Heart left ventricle (tissue), 16 donors: ENCODE measurements at places on chromosomes 5 and 9. TPM values are rescaled to one million over a fixed set of nuclear protein-coding genes. Genes with fewer than 3 reads are reported as not detected.

DNA sequence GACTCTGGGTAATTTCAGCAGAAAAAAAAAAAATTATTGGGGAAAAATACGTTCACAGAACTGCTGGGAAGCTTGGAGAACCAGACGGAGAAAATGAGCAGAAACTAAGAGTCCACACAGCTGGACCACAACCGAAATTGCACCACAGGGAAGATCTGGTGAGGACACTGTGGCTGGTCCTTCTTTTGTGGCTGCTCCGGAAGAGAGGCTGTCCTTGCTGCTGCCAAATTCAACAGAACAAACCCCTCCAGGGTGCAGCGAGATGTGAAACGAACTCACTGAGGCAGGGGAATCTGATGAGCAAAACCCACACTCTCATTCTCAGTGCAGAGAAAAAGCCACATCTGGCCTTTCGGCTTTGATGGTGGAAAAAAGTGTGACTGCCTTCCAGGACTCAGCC is 200.0 kb downstream of the ACTL7B start:
- no peaks in the 10 kb centered on the region for H3K27me3 ChIP-seq
- H3K27ac ChIP-seq: no peak overlapping the region
- H3K4me1 ChIP-seq: no peaks in the 10 kb centered on the region
- H3K4me3 ChIP-seq: no peak overlapping the region
- H3K36me3 ChIP-seq: no peaks in the 10 kb centered on the region

GRCh38 chr9:123063177-123063598 is 29.7 kb downstream of the GPR21 start:
- no peaks in the 10 kb centered on the region for H3K4me1 ChIP-seq
- no peaks in the 10 kb centered on the region for H3K27me3 ChIP-seq
- peaks cover 41% of the 10 kb centered on the region for H3K36me3 ChIP-seq
- H3K27ac ChIP-seq: no peak overlapping the region
- no peak for DNase-seq

DNA sequence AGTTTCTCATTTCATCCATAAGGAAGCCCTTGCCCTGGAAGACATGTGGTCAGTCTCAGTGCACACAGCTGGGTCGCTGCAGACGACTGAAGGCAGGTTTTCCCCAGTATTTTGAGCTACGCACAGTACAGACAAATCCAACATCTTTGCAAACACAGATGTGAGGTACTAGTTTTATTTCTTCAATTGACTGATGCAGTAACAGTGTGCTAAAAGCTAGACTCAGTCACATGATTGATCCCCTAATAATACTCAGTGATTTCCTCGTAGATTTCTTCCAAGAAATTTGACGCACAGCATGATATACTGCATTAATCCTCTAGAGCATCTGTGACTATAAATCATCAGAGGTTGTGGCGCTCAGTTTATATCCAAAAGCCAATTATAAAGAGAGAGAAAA is 346.1 kb downstream of the DIRAS2 start:
- no peak for DNase-seq
- H3K27me3 ChIP-seq: no peaks in the 10 kb centered on the region
- H3K27ac ChIP-seq: no peak overlapping the region
- H3K4me3 ChIP-seq: no peak overlapping the region
- no peaks in the 10 kb centered on the region for H3K4me1 ChIP-seq

DNA sequence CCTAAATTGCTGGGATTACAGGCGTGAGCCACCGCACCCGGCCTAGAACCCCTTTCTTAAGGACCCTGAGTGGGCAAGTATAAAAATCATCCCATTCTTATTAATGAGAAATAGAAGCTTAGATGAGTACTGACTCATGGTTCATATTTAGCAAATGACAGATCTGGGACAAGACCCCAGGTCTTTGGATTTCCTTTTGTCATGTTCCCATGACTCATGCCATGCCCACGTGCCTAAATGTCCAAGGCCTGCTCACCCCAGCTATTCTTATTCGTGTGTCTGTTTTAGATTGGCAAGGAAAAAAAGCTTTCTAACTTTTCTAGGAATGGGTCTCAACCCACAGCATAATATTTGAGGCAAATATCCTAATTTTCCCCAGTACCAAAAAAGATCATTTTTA is 57.7 kb upstream of the RPS23 start:
- H3K36me3 ChIP-seq: no peaks in the 10 kb centered on the region
- no peak overlapping the region for H3K4me3 ChIP-seq
- no peaks in the 10 kb centered on the region for H3K27me3 ChIP-seq
- peak overlapping the region; percentile 92 for H3K27ac ChIP-seq
- H3K4me1 ChIP-seq: no peaks in the 10 kb centered on the region

DNA sequence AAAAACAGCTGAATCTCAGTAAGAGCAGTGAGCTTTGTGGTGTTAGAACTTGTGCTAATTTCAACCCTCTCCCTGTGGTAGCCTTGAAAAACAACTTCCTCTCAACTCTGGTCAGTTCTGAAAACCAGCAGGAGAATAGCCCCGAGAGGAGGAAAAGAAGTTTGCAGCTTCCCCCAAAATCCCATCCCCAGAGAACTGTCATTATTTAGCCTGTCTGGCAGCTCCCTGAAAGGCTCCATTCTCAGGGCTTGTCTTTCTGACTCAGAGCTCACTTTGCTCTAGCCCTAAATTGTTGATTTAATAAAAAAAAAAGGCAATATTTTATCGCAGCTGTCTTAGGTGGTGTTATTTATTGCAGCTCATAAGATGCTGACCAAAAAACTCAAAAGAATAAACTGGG is 11.4 kb upstream of the SLC45A2 start:
- H3K27me3 ChIP-seq: no peaks in the 10 kb centered on the region
- H3K4me1 ChIP-seq: peaks cover 3% of the 10 kb centered on the region
- H3K36me3 ChIP-seq: peaks cover 3% of the 10 kb centered on the region
- H3K4me3 ChIP-seq: no peak overlapping the region
- H3K27ac ChIP-seq: no peak overlapping the region

DNA sequence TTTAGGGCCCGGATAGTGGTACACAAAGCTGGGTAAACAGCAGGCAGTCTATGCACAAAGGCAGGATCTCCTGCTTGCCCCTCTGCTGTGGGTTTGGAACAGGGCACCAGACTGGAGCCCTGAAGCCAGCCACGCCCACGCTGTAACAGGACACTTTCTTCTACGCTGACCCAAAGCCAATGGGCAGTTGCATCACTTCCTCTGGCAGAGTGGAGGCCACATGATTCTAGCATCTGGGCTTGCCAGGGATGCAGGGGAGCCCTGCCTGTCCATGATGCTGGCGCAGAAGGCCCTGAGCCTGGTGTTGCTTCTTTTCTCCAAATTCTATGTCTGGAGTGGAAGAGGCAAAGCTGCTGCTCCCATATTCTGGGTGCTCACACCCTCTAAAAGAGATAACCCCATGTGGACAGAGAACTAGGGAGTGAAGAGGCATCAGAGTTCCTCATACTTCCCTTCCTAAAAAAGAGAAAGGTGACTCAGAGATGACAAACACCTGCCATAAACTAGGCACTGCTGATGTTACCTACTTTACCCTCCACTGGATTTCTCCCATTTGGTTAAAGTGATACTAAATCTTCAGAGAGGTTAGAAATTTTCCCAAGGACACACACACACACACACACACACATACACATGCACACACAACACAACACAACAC is 260.3 kb upstream of the KLF4 start:
- peak; percentile 93 for DNase-seq
- H3K4me1 ChIP-seq: peaks cover 15% of the 10 kb centered on the region
- no peak overlapping the region for H3K4me3 ChIP-seq
- peak overlapping the region; percentile 78 for H3K27ac ChIP-seq

Gene ANKRD20A1
- 0.12 TPM for total RNA-seq

DNA sequence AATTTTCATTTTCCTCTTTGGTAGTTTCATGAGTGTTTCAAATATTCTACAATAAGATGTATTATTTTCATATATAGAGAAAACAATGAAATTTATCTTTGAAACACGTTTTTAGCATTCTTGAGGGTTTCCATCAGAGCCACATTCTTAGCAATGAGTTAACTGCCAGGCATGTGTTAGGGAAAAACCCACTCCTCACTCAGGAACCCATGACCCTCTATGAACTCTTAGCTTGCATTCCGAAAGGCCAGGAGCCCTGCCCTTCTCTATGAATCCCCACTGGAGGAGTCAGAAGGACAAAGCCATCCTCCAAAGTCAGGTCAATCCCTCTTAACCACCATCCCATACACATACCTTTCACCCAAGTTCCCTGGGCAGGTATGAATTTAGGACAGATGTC is 57.5 kb downstream of the ADAMTS12 start:
- no peaks in the 10 kb centered on the region for H3K4me1 ChIP-seq
- no peak overlapping the region for H3K27ac ChIP-seq
- no peaks in the 10 kb centered on the region for H3K36me3 ChIP-seq
- H3K4me3 ChIP-seq: no peak overlapping the region
- H3K27me3 ChIP-seq: no peaks in the 10 kb centered on the region

Gene SLC28A3
- total RNA-seq: 0.61 TPM

- peak overlapping the region; percentile 80 for H3K27ac ChIP-seq
- peaks cover 25% of the 10 kb centered on the region for H3K27me3 ChIP-seq
These were observed 1.0 kb upstream of the F2R start for GRCh38 chr5:76714751-76715485.

GRCh38 chr5:172046593-172046992 is 40.2 kb upstream of the FBXW11 start:
- H3K4me3 ChIP-seq: no peak overlapping the region
- peaks cover 80% of the 10 kb centered on the region for H3K36me3 ChIP-seq
- no peak overlapping the region for H3K27ac ChIP-seq
- DNase-seq: no peak
- no peaks in the 10 kb centered on the region for H3K4me1 ChIP-seq

DNA sequence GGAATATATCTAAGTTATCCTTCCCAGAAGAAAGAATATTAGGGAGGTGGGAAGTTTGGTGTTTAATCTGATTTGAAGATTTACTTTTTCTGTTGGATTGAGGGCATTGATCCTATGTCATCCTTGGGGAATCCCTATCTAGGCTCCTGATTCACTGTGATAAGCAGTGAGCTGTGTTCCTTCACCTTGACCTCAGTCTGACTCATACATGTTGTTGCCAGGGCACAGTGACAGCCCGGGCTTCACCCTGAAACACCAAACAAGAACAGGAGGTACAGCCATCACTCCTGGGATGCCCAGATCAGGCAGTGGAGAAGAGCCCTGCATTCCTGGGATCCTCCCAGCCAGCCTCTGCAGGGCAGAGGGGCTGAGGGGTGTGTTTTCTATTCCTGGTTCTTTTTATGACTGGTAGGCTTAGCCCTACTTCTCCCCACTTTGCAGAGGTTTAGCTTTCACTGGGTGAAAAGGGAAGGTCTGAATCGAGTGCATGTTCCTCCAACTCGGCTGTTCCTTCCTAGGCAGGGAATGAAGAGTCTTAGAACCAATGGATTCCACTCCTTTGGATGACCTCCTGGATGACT is 3.1 kb upstream of the FAM53C start:
- H3K36me3 ChIP-seq: no peaks in the 10 kb centered on the region
- H3K27me3 ChIP-seq: no peaks in the 10 kb centered on the region
- peaks cover 33% of the 10 kb centered on the region for H3K4me1 ChIP-seq
- no peak overlapping the region for H3K4me3 ChIP-seq
- no peak for DNase-seq

Gene CER1
- total RNA-seq: not detected

- no peaks in the 10 kb centered on the region for H3K36me3 ChIP-seq
- no peak overlapping the region for H3K27ac ChIP-seq
- no peaks in the 10 kb centered on the region for H3K4me1 ChIP-seq
- no peak for DNase-seq
- H3K27me3 ChIP-seq: no peaks in the 10 kb centered on the region
These were observed 53.5 kb downstream of the KCNIP1 start for GRCh38 chr5:170557314-170557713.

DNA sequence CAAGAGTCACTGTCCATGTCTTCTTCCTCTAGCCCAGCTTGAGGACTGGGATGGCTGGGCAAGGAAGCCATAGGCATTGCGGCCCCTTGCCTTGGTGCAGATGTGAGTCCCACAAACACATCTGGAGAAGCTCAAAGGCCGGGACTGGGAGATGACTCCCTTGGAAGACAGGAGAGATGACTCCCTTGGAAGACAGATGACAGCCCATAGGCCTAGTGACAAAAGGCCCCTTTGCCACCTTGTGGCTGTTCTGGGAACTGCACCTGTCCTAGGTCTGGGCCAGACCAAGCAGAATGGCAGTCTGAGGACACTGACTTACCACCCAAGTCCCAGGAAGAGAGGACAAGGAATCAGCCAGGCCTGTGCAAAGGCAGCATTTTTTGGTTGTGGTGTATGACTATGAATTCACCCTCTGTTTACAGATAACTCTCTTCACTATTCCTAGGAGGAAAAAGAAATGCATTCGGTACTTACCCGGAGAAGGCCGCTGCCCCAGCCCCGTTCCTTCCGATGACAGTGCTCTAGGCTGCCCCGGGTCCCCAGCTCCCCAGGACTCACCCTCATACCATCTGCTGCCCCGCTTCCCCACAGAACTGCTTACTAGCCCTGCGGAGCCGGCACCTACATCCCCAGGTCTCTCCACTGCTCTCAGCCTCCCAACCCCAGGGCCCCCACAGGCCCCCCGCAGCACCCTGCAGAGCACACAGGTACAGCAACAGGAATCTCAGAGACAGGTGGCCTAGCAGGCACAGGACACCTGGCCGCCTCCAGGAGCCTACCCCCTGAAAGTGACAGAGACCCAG is 30.8 kb downstream of the SKP1 start:
- H3K27ac ChIP-seq: no peak overlapping the region
- H3K27me3 ChIP-seq: no peaks in the 10 kb centered on the region
- H3K4me1 ChIP-seq: peaks cover 17% of the 10 kb centered on the region
- peak; percentile 68 for DNase-seq
- H3K4me3 ChIP-seq: no peak overlapping the region

Gene PPP6C
- 29.8 TPM for total RNA-seq

Gene IFNB1
- total RNA-seq: not detected

Gene CLK4
- 9.9 TPM for total RNA-seq

GRCh38 chr9:115133649-115134048 is 15.7 kb upstream of the TNC start:
- no peaks in the 10 kb centered on the region for H3K27me3 ChIP-seq
- no peak overlapping the region for H3K27ac ChIP-seq
- H3K36me3 ChIP-seq: no peaks in the 10 kb centered on the region
- no peak for DNase-seq

GRCh38 chr9:6552498-6553121 is 92.9 kb downstream of the GLDC start:
- no peaks in the 10 kb centered on the region for H3K27me3 ChIP-seq
- no peak overlapping the region for H3K27ac ChIP-seq
- no peaks in the 10 kb centered on the region for H3K36me3 ChIP-seq
- DNase-seq: no peak

DNA sequence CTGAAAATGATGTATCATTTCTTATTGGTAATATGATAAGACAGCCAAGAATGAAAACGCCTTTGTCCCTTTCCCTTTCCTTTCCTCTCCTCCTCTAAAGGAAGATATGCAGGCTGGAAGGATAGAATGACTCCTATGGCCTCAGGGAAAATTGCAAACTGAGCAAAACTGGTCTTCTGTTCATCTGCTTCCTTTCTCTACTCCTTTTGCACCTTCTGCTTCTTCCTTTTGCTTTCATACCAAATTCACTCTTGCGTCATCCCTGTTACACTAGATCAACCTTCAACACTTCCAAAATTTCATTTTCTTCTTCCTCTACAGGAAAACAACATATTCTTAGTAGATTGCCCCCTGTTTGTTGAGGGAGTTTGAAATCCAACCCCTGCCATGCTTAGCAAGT is 234.1 kb downstream of the ADAMTS6 start:
- no peak for DNase-seq
- H3K36me3 ChIP-seq: no peaks in the 10 kb centered on the region
- H3K4me3 ChIP-seq: no peak overlapping the region
- no peaks in the 10 kb centered on the region for H3K4me1 ChIP-seq
- H3K27ac ChIP-seq: no peak overlapping the region

GRCh38 chr5:14145435-14146334 is 2.5 kb downstream of the TRIO start:
- peaks cover 66% of the 10 kb centered on the region for H3K4me1 ChIP-seq
- no peak overlapping the region for H3K27ac ChIP-seq
- no peak for DNase-seq
- no peaks in the 10 kb centered on the region for H3K27me3 ChIP-seq
- peak overlapping the region; percentile 93 for H3K4me3 ChIP-seq

GRCh38 chr5:171336521-171337209 is 27.6 kb downstream of the TLX3 start:
- no peak for DNase-seq
- no peak overlapping the region for H3K27ac ChIP-seq
- peaks cover 11% of the 10 kb centered on the region for H3K27me3 ChIP-seq
- peak overlapping the region; percentile 26 for H3K4me3 ChIP-seq
